ENCODE measurements at places on chromosomes 2 and 18.

- no peak for DNase-seq
Measured at GRCh38 chr2:121199281-121200010, 85.6 kb downstream of the TFCP2L1 start.

GRCh38 chr18:61535401-61535800 lies 202.2 kb downstream of the CDH20 start:
- DNase-seq: no peak

GRCh38 chr2:39737661-39738060 lies 41.4 kb downstream of the THUMPD2 start:
- DNase-seq: no peak

- DNase-seq: no peak
Measured at GRCh38 chr2:53500181-53500580, 267.4 kb upstream of the CHAC2 start.

- no peak for DNase-seq
Measured at GRCh38 chr2:215914777-215915165, 98.6 kb downstream of the MREG start.

DNA sequence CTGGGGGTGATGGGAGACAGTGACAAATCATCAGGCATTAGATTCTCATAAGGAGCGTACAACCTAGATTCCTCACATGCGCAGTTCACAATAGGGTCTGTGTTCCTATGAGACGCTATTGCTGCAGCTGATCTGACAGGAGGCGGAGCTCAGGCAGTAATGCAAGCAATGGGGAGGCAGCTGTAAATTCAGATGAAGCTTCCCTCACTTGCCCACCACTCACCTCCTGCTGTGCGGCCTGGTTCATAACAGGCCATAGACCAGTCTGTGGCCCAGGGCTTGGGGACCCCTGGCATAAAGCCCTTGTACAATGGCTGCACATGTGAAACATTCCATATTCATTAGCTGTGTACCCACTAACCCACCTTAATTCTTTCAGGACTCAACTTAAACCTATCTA lies 18.0 kb downstream of the NMUR1 start:
- DNase-seq: no peak

DNA sequence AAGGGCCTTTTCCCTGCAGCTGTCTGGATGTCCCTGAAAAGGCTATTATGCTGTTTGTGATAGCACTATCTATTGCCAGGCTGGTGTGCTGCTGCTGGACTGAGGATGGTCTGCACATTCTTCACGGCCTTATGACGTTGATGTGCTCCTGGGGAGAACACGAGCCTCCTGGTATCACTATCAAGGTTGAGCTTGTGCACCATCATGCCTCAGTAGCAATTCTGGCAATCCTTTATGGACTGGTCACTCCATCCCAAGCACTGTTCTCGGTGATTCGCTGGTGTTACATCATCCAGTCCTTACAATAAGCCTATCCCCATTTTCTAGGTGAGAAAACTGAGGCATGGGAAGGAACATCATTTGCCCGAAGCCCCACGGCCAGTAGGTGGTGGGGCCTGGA lies 18.2 kb upstream of the CCBE1 start:
- DNase-seq: no peak

GRCh38 chr2:127088706-127089105 lies 18.2 kb downstream of the BIN1 start:
- no peak for DNase-seq

DNA sequence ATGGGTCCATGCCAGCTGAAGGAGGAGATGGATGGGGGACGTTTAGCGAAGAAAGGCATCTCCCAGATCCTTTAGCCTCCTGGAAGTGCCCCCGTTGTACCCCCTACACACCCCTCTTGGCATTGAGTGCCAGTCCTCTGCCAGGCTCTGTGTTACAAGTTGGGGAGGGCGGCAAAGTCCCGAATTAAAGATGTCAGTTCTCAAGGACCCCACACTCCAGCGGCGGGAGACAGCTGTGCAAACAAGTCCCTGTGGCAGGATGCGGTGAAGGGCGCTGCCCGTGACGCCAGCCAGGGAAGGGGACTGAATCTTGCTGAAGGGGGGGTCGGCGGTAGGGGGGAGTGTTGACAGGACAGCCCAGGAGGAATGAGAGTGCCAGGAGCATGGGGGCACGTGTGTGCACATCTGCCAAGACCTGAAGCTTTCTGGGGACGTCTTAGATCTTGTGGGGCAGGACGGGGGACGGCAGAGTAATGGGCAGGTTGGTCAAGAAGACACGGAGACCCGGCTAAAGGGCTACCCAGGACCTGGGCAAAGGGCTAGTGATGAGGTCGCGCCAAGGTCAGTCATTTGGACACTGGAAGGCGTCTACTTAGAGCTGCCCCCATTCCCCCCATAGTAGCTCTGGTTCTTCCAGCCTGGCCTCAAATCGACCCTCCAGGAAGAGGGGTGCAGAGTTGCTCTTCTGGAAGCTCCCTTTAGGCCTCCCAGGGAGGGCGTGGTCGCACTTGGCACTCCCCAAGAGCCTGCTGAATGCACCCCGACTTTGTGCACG lies 2.8 kb upstream of the CTDSP1 start:
- no peak for DNase-seq

DNA sequence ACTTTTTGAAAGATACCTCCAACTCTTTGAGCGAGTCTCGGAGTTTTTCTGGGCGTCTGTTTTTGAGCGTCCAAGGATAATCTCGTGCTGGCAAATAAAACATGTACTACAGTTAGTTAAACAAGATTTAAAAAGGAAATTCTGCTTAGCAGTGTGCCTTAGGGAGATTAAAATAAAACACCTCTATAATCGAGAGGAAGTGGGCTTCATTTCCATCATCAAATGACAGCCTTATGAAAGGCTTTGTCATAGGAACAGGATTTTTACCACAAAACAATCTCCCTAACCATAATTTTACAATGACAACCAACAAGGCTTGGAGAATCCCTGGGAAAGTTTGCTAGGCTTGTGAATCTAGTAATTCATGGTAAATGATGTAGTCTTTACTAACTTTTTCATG lies 103.4 kb downstream of the WDPCP start:
- no peak for DNase-seq
